Stimulated activated CD4-positive, alpha-beta T cell treated with anti-CD3 and anti-CD28 coated beads, Interleukin-1b, Interleukin-23, amount 100 ng/mL, for 1 hour (primary cell): ENCODE measurements at places on chromosomes 11 and 22.
A peak's percentile ranks its signal among the peaks of the same experiment; 100 is the strongest.

GRCh38 chr11:106014620-106015019 is 7.4 kb downstream of the MSANTD4 start:
- DNase-seq = no peak

- no peak for DNase-seq
Observed at GRCh38 chr11:92376680-92377079, 152.1 kb downstream of the FAT3 start.

DNA sequence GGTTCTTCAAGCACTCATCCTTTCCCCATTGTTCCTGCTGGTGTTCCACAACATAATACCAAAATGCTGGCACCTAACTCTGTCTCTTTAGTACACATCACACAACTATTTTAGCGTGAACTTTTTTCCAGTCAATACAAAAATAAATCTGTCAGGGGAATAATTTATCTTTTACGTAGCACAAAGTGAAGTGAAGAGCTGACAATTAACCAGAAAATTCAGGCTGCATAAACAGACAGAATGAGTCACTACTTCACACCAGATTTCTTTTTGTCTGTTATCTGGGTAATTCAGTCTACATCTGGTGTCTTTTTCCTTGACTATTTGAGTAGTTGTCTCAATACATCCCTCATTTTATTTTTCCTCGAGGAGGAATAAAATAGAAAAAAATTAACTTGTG is 7.9 kb upstream of the ETS1 start:
- no peak for DNase-seq

DNA sequence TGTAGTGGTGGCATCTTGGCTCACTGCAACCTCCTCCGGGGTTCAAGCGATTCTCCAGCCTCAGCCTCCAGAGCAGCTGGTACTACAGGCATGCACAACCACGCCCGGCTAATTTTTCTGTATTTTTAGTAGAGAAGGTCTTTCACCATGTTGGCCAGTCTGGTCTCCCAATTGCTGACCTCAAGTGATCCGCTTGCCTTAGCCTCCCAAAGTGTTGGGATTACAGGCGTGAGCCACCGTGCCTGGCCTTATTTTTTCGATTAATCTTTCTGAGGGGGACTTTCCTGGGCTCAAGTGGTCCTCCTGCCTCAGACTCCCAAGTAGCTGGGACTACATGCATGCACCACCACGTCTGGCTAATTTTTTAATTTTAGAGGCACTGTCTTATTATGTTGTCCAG is 5.6 kb downstream of the SNU13 start:
- DNase-seq = no peak

DNA sequence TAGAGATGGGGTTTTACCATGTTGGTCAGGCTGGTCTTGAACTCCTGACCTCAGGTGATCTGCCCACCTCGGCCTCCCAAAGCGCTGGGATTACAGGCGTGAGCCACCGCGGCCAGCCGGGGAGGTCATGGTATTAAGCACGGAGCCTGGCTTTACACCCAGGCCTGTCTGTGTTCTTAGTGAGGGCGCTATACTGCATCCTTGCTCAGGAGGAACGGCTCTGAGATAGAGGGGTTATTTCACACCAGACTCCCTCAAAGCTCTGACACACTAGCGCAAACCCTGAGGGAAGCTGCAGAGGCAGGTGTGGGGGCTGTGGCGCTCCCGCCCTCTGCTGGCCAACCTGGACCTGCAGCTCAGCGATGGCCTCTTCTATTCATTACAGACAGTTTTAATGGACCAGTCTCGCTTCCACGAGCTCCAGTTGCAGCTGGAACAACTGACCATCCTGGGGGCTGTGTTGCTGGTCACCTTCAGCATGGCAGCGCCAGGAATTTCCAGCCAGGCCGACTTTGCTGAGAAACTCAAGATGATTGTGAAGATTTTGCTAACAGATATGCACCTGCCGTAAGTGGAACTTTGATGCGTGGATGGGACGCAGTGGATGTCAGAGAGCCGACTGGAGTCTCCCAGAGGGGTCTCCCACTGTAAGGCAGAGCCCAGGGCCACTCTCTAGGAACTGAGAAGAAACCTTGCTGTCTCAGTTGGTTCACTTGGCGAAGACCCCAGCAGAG is 26.2 kb downstream of the TCP11L1 start:
- DNase-seq = peak; percentile 57

GRCh38 chr22:39133871-39134270 is 18.6 kb downstream of the CBX7 start:
- no peak for DNase-seq

DNA sequence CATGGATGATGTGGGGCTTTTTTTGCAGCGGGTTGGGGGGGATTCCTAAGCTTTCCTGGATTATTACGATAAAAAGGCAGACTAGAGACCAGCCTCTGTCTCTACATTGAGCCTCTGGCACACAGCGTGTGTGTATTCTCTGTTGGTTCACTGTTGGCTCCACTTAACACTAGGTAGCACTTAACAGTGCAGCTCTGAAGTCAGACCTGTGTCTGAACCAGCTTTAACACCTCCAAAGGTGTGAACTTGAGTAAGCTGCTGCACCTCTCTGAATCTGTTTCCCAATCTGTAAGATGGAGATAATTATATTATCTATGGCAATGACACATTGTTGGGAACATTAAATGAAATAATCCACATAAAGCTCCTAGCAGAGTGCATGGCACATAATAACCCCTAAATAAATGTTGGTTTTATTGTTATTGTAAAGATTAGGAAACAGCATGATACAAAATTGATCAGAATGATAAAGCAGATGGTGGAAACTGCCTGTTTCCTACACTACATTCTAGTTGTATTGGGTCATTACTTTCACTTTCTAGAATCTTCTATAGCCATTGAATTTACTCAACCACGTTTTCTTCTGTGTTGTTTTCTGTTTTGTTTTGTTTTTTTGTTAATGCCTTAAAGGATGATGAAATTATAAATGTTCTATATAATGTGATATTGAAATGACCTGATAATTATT is 108.4 kb downstream of the ARL14EP start:
- DNase-seq = no peak

DNA sequence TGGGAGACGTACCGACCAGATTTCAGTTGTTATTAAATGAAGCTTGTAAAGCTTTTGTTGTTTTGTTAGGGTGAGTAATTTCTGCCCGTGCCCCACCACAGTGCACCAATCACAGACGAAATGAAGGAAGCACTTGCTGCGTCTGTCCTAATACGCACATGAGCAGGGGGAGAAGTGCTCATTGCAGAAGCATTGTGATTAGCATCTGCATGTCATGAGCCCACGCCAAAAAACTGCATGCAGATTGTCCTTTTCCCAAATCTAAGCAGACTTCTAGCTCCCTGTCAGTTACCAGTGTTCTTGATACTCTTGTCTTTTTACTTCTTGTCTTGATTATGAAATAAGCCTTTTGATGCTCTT is 15.5 kb downstream of the RBX1 start:
- DNase-seq = no peak

GRCh38 chr22:48491451-48491941 is 1336.2 kb downstream of the BRD1 start:
- DNase-seq = no peak

DNA sequence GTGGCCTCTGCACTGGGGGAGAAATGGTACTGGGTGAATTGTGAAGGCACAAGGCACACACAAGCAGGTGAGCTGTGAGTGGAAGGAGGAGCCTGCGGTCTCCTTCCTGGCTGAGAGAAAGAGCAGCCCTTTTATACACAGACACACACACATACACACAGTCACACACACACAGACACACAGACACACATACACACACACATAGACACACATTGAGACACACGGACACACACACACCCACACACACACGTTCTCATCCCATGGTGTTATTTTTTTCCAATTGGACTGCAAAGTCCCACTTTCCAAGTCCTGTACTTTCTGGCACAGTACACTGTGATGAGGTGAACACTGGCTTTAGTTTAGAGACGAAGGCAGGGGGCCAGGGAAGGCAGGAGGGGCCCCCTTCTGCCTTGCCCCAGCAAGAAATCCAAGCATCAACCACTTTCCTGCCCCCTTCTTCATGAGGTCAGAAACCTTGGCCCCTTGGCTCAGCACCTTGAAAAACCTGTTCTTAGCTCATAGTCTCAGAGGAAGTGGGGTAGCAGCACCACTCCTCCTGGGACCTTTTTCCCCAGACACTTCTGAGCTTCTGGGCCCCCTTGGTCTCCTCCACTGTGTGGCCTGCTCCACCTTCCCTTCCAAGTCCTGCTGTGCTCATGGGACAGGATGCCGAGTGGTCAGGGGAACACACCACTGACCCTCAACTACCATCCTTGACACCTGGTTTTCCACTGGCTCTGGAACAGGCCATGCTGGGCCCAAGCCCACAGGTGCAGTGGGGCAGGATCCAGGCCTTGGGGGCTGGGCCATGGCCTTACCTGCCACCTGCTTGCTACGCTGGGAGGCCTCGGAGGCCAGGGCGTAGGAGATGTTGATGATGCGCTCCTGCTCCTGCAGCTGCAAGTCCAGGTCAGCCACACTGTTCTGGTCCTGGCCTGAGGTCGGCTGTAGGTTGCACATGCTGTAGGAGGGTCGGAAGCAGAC is 43.8 kb downstream of the C11orf58 start:
- no peak for DNase-seq

- no peak for DNase-seq
Observed at GRCh38 chr11:96964661-96965060, 574.8 kb downstream of the JRKL start.

DNA sequence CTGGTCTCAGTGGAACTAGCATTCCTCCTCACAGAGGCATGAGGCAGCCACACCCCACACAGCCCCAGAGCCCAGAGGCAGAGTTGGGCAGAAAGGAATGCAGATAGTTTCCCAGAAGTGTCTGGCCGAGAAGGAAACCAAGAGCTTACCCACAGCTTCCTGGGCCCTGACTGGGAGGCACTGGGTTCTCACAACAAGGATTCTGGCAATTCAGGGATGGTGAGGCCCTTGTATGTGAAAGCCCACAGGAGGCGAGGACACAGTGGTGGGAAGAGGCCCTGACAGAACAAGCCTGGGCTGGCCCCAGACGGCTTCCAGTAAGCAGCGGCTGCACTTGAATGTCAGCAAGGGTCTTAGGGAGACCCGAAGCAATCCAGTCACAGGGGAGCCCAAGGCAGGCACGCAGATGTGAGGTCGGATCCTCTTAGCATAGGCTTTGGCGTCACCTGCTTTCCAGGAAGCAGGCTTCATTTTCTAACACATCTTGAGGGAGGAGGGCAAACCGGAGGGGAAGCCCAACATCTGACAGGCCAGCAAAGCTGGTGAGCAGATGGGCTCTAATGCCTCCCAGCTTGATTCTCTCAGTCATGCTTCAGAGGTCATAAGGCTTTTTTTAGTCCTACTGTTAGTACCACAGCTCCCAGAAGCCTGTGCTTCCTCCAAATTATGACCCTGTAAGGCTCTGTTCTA is 78.3 kb upstream of the AKIP1 start:
- DNase-seq = no peak
